Ureter (tissue), 1 donor: ENCODE measurements at places on chromosomes 5 and 9. TPM values are rescaled to one million over a fixed set of nuclear protein-coding genes. Genes with fewer than 3 reads are reported as not detected.

CCDC183 gene
- 0.18 TPM for total RNA-seq

HNRNPAB gene
- 180 TPM for total RNA-seq

GLDC gene
- 117 TPM for total RNA-seq

PDGFRB gene
- total RNA-seq, result 108 TPM

KIAA1958 gene
- 12.2 TPM for total RNA-seq

RMRP gene
- total RNA-seq, result 3,373 TPM

MYOZ3 gene
- 2.6 TPM for total RNA-seq

PCDHGC4 gene
- total RNA-seq, result 3.6 TPM

C9orf50 gene
- total RNA-seq, result not detected

LCN12 gene
- total RNA-seq, result 3.4 TPM

PPP3R2 gene
- total RNA-seq, result not detected

TLE1 gene
- total RNA-seq, result 74.0 TPM

PDLIM4 gene
- 33.9 TPM for total RNA-seq

- no peak for DNase-seq
These were observed 324.7 kb upstream of the GRAMD2B start for GRCh38 chr5:126098330-126099017.

DNA sequence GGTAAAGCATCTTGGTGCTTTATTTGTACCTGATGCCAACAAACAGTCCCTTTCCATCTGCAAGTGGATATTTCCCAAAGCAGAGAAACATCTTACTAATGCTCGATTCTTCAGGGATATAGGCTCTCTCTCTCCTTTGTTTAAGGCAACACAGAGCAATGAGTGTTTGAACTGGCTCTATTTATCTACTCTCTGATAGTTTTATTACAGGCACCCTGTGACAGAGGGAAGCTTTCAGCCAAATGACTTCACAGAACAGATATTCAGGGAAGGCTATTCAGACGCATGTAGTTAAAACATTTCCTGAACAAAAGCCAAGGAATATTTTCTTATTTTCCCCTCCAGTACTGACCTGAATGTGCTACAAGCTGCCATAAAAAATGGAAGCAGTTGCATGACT, 141.8 kb downstream of the YIPF5 start:
- DNase-seq, result no peak

- no peak for DNase-seq
These were observed 120.1 kb downstream of the FEM1C start for GRCh38 chr5:115424446-115424845.

DNA sequence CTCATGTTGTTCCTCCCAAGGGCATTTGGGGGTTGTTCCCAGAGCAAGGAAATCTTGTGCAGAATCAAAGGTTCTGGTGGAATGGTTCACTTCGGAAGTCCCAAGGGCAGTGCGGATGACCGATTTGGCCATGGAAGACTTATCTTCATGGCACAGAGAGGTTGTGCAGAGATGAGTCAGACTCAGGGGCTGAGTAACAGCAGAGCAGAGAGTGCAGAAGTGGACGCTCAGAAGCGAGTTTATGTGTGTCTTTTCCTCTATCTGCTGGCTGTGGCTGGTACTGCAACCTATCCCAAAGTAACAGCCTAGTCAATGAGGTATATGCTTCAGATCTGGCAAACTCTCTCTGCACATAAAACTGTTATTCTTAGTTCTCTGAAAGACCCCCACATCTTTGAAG, 118.1 kb downstream of the DPYSL3 start:
- no peak for DNase-seq

GRCh38 chr5:149754172-149754880, 24.2 kb downstream of the PPARGC1B start:
- no peak for DNase-seq

- DNase-seq, result no peak
These were observed 326.1 kb downstream of the NSG2 start for GRCh38 chr5:174371600-174372094.

- no peak for DNase-seq
These were observed 3.9 kb downstream of the CDKN2B start for GRCh38 chr9:22005021-22005701.

- DNase-seq, result no peak
These were observed 24.2 kb downstream of the CSNK1A1 start for GRCh38 chr5:149526845-149527590.

- DNase-seq, result no peak
These were observed 42.5 kb downstream of the CCL28 start for GRCh38 chr5:43369651-43370050.

DNA sequence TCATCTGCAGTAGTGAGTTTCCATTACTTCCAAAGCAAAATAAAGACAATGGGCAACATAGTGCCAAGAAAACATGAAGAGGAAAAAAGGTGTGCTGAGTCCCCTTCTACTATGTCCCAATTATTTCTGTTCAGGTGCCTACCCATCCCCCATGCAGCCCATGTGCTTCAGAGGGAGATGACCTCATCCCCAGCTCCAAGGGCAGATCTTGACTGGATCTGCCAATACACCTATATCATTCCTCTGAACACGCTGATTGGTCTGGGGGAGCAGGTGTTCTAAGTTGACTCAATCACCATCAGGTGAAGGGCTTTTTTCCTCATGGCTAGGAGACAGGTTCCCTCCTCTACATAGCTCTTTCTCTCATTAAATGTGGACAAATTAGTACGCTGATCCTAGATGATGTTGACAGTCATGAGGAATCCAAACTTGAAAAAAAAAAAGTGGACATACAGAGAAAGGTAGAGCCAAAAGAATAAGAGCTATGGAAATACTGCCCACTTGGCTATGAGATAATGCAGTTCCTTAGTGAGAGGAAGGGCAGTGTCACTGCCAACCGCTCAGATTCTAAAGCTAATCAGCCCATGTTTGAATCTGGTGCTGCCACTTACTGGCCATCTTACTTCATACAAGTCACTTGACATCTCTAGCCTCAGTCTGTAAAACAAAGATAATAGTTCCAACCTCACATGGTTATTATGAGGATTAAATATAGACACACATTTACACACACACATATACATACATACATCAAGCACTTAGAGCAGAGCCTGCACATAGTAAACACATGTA, 23.1 kb downstream of the PRELID2 start:
- DNase-seq, result no peak

DNA sequence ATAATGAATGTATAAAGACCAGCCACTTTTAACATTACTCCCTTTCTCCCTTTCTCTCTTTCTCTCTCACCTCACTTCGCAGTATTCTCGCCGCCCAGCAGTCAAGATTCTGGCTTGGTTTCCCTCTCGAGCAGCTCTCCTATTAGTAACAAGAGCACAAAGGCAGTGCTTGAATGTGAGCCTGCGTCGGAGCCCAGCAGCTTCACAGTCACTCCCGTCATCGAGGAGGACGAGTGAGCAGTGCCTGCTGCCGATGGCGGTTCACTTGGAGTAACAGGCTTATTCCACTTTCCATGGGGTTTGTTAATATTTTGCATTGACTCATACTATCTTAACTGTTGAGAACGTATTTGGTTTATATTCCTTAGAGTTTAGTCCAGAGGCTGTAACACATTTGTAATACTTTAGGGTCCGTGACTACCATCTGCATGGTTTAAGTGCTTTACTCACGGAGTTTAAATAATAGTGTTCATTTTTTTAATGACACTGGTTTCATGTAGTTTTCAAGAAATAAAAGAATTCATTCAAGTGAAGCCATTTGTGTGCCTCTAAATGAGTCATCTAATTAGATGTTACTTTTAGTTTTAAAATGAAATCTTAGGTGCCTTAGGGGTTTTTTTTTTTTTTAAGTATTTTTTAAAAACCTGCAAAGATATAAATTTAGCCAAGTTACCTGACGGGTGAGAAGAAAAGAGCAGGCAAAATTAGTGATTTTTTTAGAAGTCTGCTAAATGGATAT, 8.4 kb upstream of the DMRT3 start:
- DNase-seq, result no peak

GRCh38 chr5:86030753-86031152, 587.0 kb upstream of the COX7C start:
- DNase-seq, result no peak

GRCh38 chr5:35046774-35047173, 975 bp downstream of the AGXT2 start:
- DNase-seq, result no peak

DNA sequence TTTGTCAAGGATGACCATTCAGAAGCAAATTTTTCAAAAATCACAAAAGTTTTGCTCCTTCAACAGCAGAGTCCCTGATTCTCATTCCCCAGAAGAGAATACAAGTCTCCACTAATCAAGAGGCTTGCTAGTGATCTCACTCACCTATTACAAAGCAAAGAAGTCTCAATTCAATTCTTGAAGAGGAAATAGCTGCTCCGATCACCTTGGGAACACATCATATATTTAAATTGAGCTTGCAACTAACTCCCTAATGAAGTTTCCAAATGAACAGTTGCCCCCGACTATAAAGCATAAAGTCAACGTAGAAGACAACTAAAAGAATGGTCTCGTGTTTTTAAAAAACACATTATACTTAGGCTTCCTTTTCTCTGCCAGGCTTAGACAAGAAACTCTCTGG, 1.6 kb downstream of the LIFR start:
- DNase-seq, result no peak

GRCh38 chr5:124924729-124925128, 178.3 kb upstream of the ZNF608 start:
- DNase-seq, result no peak
